ENCODE measurements at places on chromosomes 3 and 15. TPM values are rescaled to one million over a fixed set of nuclear protein-coding genes. Genes with fewer than 3 reads are reported as not detected.

The GOLGA8M gene
- total RNA-seq = 1.0 TPM

The BNC1 gene
- 1.6 TPM for total RNA-seq

The BFSP2 gene
- 2.1 TPM for total RNA-seq

The ARIH2 gene
- total RNA-seq = 51.7 TPM

The LRTM1 gene
- 106 TPM for total RNA-seq

The GOLGA6D gene
- under 0.01 TPM for total RNA-seq

The SLC24A5 gene
- total RNA-seq = not detected

The CYP1A1 gene
- not detected for total RNA-seq

The JAGN1 gene
- total RNA-seq = 35.0 TPM

The ANKRD63 gene
- not detected for total RNA-seq

The NANOGP8 gene
- not detected for total RNA-seq

The SAMMSON gene
- total RNA-seq = under 0.01 TPM

The SLC9C1 gene
- 1.0 TPM for total RNA-seq

The SLC28A1 gene
- total RNA-seq = 0.52 TPM

The ST3GAL6 gene
- 14.1 TPM for total RNA-seq

The ROBO2 gene
- total RNA-seq = 8.9 TPM

The MESP2 gene
- total RNA-seq = not detected

The MCF2L2 gene
- under 0.01 TPM for total RNA-seq

The VILL gene
- total RNA-seq = 7.8 TPM

The PAK6 gene
- 1.0 TPM for total RNA-seq

The HSPBAP1 gene
- 8.9 TPM for total RNA-seq

The CTDSPL2 gene
- total RNA-seq = 59.5 TPM

The NR2E3 gene
- total RNA-seq = 1.0 TPM

The GCNT3 gene
- total RNA-seq = not detected

Measured in skeletal muscle tissue (tissue), 5 donors.